ENCODE measurements at places on chromosomes 3 and 15.
A peak's percentile ranks its signal among the peaks of the same experiment; 100 is the strongest.

- DNase-seq: no peak
Observed at GRCh38 chr3:66675366-66675765, 174.5 kb upstream of the LRIG1 start.

DNA sequence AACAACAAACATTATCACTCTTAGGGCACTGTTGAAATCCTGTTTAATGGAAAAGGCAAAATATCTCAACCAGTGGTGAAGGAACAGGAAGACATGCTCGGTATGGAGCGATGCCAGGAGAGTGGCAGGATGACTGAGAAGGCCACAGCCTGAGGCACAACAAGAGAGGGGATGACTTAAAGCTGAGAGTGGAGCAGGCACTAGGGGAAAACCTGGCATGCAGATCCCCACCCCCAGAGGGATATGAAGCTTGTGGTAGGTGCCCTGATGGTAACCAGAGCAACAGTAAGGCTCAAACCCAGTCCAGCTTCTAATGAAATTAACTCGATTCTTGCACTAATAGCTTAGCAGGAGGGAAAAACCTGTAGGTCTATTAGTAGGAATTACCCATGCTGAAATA, 40.4 kb downstream of the LYSMD4 start:
- DNase-seq: no peak

DNA sequence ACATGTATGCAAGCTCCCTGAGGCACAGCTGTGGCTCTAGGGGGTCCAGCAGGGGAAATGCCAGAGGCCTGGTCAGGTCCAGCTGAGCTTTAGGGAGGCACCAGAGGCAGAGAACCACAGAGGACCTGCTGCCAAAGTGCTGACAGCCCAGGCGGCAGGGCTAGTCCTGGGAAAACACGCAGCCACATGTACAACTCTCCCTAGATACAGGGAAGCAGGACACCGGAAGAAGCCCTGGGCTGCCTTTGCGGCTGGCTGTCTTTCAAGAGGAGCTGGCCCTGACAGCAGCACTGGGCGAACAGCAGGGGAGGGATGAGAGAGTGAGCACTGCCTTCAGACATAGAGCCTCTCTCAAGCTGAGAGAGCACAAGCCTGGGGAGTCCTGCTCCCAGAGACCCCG, 40.7 kb downstream of the RFT1 start:
- DNase-seq: no peak

GRCh38 chr15:73800662-73801345, 47.7 kb upstream of the INSYN1 start:
- DNase-seq: peak; percentile 56

GRCh38 chr15:52819253-52819652, 29.1 kb upstream of the ONECUT1 start:
- DNase-seq: no peak

- no peak for DNase-seq
Observed at GRCh38 chr3:23270423-23270822, 67.3 kb downstream of the UBE2E2 start.

DNA sequence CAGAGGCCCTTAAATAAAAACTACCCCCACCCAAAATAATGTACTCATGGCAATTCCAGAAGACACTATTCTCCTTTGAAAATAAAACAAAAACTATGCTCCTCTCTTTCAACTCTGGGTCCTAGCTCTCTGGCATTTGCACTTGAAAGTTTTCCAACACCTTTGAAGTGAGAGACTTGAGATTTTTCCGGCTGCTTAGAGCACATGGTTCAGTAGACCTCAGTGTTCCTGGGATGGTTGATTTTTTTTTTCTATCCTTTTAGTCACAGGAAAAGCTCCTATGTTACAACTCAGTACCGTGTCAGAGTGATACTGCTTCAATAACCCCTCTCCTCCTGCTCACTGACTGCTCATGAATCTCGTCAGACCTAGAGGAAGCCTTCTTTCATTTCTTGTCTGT, 118.3 kb upstream of the TUSC7 start:
- DNase-seq: no peak

GRCh38 chr3:173395412-173396181, 1.9 kb upstream of the NLGN1 start:
- DNase-seq: peak; percentile 39

GRCh38 chr3:74546426-74546825, 68.0 kb downstream of the CNTN3 start:
- no peak for DNase-seq

GRCh38 chr3:187678726-187679268, 8.6 kb upstream of the SST start:
- peak; percentile 30 for DNase-seq

- no peak for DNase-seq
Observed at GRCh38 chr15:77123854-77124253, 52.9 kb upstream of the TSPAN3 start.

DNA sequence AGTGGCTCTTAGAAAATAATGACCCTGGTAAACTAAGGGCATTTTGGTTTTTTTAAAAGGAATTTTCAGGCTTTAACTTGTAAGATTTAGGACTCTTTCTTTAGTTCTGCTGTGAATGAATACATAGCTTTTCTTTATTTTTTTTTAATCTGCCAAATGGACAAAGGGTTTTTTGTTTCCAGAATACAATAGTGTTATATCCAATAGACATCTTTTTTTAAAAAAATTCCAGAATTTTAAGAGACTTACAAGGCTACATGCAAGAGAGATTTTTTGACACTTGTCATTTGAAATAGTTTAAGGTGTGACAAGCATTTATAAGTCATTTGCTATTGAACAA, 38.1 kb downstream of the SETMAR start:
- no peak for DNase-seq

DNA sequence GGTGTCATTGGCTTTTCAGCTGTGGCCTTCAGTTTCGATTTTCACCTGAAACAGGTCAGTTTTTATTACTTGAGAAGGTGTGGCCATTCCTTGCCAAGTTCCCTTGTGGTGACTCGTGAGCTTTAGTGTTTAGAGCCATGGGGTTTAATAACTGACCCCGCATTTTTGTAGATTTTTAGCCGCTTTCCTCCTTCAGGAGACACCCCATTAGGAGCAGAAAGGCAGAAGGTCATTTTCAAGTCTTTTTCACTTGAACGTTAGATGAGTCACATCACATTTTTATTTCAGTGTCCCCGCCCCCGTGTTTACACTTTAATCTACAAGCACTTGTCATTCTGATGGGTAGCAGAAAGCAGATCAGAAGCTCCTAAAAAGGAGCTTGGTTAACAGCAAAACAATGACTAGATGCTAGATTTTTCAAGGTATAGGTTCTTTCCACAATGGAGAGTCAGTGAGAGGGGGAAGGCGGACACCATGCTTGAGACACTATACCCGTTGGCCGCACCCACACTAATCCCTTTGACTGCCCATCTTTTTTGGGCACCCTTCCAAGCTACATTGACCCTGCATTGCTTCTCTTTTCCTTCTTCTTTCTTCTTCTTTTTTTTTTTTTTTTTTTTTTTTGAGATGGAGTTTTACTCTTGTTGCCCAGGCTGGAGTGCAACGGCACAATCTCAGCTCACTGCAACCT, 132.7 kb downstream of the GHSR start:
- DNase-seq: no peak

DNA sequence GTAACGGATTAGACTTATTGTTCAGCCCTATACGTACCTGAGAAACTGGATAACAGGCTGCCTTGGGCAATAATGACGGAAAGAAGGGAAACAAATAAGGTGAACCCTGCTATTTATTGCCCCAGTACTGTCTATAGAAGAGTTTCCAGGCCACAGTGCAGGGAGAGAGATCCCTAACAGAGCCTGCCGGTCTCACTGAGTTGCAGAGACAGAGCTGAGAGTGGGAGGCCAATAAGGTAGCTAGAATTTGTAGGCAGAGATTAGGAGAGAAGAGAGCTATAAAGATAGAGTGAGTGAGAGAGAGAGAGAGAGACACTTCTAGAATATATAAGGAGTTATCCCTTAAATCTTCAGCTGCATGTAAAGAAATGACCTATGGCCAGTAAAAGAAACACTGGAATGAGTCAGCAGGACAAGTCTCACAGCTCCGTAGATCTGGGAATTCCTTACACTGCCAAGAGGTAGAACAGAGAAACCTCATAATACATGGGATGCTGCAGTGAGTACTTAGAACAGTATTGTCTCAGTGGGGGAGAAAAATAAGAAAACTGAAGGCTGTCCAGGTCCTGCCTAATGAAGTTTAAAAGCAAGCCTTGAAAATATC, 51.8 kb downstream of the ST3GAL6 start:
- DNase-seq: no peak

GRCh38 chr3:102224171-102224570, 210.6 kb upstream of the ZPLD1 start:
- no peak for DNase-seq

- DNase-seq: no peak
Observed at GRCh38 chr3:49199239-49199899, 28.0 kb downstream of the KLHDC8B start.

DNA sequence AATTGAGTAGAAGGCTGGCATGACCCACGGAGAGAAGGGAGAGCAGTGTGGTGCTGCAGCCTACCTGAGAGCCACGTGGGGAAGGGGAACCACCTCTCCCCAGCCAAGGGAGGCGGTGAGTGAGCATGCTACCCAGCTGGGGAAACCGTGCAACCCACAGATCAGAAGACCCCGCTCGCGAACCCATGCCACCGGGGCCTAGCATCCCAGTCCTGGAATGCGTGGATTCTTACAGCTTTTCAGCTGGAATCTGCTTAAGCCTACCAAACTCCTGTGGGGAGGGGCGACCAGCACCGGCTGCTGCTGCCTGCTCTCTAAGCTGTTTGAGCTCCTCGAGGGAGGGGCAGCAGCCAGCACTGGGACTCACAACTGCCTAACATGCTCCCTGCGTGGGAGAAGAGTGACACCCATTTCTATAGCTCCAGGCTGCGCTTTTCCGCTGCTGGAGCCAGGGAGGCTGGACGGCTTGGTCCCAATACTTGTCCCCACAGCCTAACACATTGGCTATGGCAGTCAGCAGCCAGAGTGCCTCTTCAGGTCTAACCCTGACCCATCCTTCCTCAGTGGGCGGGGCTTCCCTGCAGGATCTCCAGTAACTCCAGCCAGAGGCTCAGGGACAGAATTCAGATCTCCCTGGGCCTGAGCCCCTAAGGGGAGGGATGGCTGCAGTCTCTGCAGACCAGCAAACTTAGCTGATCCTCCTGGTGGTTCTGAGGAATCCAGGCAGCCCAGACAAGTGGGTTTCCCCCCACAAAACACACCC, 20.0 kb upstream of the TEX55 start:
- no peak for DNase-seq

GRCh38 chr3:10460951-10461545, 44.3 kb downstream of the ATP2B2 start:
- no peak for DNase-seq

GRCh38 chr3:55622116-55622515, 135.0 kb upstream of the WNT5A start:
- DNase-seq: no peak

GRCh38 chr15:27027229-27027628, 56.2 kb downstream of the GABRG3 start:
- no peak for DNase-seq

Data from HS-27A (cell line).